ENCODE measurements at places on chromosomes 13 and 19.
A peak's percentile ranks its signal among the peaks of the same experiment; 100 is the strongest.

DNA sequence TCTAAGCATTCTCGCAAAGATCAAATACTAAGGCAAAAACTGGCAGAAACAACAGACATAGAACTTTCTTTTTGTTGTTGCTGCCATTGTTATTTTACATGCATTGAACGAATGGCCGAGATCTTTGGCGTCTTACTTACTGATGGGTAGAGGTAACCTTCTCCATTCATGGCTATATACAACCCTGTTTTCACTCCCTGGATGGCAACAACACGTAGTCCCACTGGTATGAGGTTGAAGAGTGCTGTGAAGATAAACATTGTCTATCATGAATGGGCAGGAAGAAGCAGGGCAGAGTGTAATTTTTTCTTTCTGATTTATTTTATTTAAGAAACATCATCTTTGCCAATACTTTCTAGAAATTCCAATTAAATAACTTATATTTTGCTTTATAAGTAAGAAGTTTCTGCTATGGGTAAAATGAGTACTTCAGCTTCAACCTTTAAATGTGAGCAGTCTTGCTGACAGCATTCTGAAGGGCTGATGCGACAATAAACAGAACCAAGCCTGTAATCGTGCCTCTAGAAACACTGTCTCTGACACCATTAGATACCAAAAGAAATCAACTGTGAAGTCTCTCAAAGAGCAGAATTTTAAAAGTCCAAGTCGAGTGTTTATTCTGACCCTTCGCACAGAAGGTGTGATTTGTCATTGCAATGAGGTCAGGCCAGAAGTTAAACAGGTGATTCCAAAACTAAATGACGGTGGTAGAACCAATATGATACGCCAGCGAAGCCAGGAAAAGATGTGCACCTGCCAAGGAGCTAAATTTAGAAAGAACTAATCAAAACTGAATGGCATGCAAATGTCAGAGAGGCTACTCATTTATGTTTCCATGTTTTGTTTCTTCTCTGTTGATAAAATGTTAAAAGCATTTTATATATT lies 416.4 kb downstream of the ITGBL1 start:
- peak; percentile 58 for DNase-seq

- DNase-seq: no peak
These were observed 546.7 kb downstream of the RFC3 start for GRCh38 chr13:34364633-34365032.

DNA sequence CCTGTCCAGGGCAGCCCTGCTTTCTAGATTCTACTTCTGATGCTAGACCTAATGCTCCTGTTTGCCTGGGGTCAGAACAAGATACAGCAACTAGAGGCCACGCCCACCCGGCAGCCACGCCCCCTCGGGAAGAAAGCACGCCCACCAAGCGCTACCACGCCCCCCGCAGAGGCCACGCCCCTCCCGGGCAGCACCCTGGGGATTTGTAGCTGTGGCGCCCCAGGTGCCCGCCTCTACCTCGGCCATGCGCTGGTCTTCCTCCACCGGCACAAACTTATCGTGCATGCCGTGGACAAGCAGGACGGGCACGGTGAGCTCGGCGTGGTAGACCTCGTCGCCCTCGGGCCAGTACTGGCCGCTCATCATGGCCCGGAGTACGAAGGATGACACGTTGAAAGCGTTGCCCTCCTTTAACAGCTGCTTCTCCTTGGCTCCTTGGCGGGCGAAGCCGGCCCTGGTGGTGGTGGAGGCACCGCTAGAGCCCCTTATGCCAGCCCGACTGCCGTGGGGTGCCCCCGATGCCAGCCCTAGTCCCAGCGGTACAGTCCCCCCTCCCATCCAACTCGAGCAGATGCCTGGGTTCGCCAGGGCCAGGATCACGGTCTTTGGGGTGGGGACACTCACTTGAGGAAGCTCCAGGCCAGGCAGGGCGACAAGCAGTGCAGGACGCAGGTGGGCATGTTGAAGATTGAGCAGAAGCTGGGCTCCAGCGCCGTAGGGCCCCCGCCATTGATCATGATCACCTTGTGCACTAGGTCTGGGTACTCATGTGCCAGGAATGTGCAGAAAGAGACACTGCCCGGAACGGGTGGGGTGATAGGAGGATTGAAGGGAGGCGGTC lies 9.0 kb downstream of the ABHD8 start:
- DNase-seq: no peak

GRCh38 chr19:48670699-48671445 lies 1.9 kb downstream of the NTN5 start:
- no peak for DNase-seq

DNA sequence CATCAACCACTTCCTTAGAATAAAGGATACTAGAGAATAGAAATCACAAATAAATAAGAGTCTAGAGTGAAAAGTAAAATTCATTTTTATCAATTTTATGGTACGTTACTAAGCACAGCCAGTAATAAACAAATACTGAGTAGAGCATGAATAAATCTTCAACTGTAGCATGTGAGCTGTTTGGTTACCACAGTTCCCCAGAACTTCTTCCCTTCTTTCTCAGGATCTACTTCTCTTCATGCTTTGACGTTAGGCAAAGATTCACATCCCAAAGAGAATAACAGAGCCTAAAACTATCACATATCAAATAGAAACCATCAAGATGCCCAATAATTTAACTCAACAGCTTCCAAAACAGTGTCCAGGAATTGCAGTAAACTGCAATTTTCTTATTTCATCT lies 7.4 kb downstream of the RUBCNL start:
- DNase-seq: no peak

GRCh38 chr19:18437491-18438330 lies at the start of gene ISYNA1:
Gene ISYNA1 (minus strand): TSS chr19:18438133. CDS start chr19:18437979, 154 bp downstream.
- no peak for DNase-seq

GRCh38 chr19:12163826-12164225 lies 930 bp downstream of the ZNF136 start:
- DNase-seq: no peak

GRCh38 chr13:78030341-78030896 lies 111.8 kb upstream of the EDNRB start:
- DNase-seq: no peak

DNA sequence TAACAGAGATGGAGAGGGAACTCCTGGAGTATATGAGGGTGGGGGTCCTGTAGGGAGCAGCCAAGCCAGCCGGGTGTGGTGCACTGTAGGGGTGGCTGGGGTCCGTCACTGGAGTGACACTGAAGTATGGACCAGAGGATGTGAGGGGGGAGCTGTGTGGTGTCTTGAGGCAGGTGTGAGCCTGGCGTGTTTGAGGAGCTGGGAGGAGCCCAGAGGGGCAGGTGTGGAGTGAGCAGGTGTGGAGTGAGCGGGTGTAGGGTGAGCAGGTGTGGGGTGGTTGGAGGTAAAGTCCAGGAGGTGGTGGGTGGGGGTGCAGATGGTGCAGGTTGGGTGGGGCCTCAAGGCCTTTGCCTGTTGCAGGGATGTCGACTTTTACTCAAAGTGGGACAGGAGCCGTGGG lies 5.9 kb downstream of the B3GNT8 start:
- DNase-seq: peak; percentile 87

DNA sequence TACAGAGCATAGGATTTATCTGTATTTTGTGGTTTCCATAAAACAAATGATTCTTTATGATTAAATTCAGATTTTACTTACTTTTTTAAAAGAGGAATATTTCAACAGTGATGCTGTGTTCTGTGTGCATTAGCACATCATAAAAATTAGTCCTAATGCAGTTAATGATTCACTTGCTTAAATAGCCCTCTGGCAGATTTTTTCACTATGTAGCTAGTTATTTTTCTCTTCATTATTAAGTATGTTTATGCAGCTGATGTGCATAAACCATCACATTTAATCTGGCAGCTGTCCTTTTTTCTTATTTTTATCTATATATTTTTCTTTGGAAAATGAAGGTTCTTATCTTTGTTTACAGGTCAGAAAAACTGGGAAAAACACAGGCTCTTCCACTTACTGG lies 127.2 kb downstream of the ZNF486 start:
- no peak for DNase-seq

DNA sequence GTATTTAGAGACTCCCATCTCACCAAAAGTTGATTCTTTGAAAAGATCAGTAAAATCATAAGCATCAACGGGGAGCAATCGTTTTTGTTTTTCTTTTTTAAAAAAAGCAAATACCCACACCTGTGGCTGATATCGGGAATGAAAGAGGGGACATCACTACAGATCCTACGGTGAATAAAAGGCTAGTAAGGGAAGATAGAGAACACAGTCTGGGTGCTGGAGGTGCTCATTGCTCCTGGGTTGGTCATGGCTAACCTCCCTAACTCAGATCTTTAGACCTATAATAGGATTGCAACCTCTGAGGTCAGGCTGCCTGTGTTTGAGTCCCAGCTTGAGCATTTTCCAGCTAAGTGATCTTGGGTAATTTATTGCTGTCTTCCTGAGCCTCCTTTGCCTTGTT lies 1.1 kb downstream of the EHD2 start:
- DNase-seq: no peak

- no peak for DNase-seq
These were observed 12.2 kb downstream of the ZNF30 start for GRCh38 chr19:34938886-34939285.

- DNase-seq: no peak
These were observed 23.5 kb downstream of the CDADC1 start for GRCh38 chr13:49271264-49271663.

- no peak for DNase-seq
These were observed 39.2 kb downstream of the TNFRSF19 start for GRCh38 chr13:23609414-23609760.

DNA sequence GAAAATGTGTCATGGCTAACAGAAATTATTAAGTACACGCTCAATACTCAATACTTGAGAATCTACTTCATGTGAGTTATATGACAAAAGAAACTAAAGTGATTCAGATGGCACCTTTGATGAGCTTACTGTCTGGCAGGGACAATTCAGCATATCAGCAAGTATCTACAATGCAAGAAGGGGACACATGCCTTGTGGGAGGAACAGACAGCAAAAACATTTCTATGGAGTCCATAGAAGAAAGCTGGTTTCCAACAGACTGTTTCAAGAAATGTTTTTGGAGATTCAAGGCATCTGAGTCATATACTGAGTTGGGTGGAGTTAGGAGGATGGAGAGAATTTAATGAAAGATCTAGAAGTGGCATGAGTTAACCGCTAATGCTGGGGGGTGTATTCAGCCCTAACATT lies 54.7 kb downstream of the MBNL2 start:
- no peak for DNase-seq

GRCh38 chr19:29387586-29387985 lies 138.2 kb upstream of the VSTM2B start:
- no peak for DNase-seq

DNA sequence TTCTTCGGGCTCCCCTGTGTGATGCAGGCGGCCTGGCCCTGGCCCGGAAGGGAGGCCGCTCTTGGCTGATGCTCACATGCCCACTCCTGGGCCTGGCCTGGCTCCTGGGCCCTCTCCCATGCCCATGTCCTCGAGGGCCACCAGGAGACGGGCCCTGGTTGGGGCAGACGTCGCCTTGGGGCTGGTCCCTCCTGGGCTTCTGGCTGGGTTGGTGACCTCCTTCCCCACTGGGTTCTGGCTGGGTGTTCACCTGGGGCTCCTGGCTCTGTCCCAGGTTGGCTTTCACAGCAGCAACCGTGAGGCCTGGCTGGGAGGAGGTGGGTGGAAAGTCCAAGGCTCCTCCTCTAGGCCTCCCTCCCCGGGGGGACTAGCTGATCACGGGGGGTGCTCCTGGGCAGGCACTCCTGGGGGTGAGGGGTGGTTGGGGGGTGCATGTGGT lies 15.5 kb upstream of the SLC7A10 start:
- DNase-seq: no peak

DNA sequence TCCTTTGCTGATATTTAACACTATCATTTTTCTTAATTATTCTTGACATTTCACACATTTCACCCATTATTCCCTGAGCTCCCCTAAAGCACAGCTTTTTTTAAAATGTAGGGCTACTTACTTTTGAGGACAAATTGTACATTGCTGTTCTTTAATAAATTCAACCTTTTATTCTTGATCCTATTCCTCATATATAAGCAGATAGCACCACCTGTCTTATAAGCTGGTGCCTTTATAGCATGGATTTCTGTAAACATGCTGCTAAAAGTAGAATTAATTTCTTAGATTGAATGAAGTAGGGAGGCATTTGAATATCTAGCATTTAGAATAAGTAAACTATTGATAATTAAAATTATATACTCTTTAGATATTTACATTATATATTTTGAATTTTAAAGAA lies 603.4 kb upstream of the PCDH9 start:
- no peak for DNase-seq

DNA sequence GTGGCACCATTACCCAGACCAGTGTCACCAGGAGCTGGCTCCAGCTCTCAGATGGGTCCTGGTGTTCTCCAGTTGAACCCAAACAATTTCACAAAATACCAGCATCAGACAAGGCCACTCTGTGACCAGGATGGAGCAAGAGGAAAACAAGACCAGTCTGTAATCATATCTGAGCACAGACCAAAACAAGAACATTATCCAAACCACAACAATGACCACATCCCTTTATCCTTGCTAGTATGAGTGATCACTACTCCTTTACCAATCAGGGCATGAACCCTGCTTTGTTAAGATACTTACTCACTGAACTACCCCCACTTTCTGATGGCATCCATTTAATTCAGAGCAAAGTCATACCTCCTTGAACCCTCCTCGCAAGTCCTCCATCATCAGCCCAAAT lies 145.9 kb downstream of the NUFIP1 start:
- DNase-seq: no peak

DNA sequence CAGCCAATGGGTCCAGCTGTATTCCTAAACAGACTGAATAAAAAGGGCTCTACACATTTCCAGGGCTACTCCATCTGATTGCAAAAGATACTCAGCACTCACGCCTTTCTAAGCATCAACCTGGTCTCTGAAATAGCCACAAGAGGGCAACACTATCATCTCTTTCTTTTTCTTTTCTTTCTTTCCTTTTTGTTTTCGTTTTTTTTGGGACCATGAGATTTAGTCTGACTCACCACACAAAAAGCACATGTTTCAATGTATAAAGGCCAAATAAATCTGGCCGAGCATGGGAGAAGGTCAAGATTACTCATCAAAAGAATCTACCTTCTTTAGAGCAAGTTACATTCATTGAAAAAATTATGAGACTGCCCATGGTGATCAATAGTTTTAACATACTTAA lies 805.6 kb upstream of the ARGLU1 start:
- DNase-seq: peak; percentile 80

- DNase-seq: no peak
These were observed 29.5 kb downstream of the ZSWIM4 start for GRCh38 chr19:13824703-13825102.

DNA sequence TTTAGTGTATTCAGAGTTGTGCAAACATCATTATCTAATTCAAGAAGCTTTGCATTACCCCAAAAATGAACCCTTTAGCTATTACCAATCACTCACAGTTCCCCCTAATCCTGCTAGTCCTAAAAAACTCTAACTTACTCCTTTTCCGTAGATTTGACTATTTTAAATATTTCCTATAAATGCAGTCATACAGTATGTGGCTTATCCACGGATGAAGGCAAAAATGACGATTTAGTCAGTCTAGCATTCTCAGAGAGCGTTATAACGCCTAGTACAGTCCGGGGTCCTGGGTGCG lies 587 bp upstream of the ZNF383 start:
- no peak for DNase-seq

GRCh38 chr19:30063650-30064347 lies 121.8 kb downstream of the URI1 start:
- DNase-seq: no peak

GRCh38 chr13:99827011-99827772 lies 144.4 kb downstream of the ZIC5 start:
- no peak for DNase-seq

All from NCI-H748 treated with DMSO at 0.1 percent for 48 hours (cell line).